ENCODE measurements at places on chromosomes 12 and 14.

DNA sequence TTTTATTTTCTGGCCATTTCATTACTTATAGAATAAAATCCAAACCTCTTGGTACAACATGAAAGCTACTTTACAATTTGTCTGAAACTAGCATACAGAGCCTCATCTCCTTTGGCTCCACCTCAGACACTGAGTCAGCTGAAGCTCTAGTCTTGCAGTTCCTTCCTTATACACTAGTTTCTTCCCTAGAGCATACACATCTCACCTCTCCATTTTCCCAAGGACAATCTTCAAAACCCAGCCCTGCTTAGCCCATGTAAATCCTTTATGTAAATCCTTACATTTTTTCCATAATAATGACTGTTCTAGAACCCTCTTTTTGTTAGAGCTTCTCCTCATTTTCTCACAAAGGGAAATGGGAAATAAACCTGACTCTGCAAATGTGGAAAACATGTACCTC, 463.4 kb downstream of the SLC16A7 start:
- DNase-seq, result no peak

- DNase-seq, result no peak
Measured at GRCh38 chr12:29270446-29270845, 110.5 kb downstream of the ERGIC2 start.

DNA sequence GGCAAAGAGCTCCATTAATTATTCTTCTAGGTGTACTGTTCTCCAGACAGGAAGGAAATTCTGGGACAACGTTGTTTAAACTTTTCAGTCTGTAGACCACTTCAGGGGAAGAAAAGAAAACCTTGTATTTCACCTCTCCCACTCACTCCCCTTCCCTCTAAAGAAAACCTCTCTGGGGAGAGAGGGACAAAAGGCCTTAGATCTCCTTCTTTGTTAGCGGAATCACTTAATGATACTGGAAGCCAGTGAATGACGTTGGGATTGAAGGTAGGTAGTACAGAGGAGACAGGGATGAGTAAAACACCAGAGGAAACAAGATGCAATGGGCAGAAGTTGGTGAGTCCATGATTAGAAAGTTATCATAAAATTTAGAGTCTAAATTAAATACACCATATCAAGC, 38.7 kb upstream of the SGPP1 start:
- DNase-seq, result no peak

GRCh38 chr12:71010143-71010479, 89.6 kb upstream of the PTPRR start:
- DNase-seq, result no peak

- DNase-seq, result no peak
Measured at GRCh38 chr12:509500-509899, 49.8 kb downstream of the B4GALNT3 start.
